ENCODE measurements at places on chromosomes 2 and 18.

DNA sequence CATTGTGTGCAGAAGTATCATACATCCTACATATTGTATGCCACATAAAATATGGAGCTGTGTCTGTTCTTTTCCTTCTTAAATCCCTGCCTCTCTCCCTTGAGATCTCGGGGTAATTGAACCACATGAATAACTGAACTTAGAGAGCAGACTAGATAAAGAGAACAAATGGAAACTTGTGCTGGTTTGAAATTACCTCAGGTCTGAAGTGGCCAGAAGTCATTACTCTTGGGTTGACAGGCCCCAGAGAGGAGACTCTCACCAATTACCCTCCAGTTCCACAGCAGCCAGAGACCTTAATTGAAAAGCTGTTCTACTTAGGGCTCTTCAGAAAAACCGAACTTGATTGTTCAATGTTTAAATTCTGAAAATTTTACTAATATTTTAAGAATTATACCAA is 5.0 kb upstream of the ADAM17 start:
- no peak for DNase-seq

GRCh38 chr2:170820757-170821530 is 4.3 kb downstream of the GAD1 start:
- DNase-seq, result no peak

DNA sequence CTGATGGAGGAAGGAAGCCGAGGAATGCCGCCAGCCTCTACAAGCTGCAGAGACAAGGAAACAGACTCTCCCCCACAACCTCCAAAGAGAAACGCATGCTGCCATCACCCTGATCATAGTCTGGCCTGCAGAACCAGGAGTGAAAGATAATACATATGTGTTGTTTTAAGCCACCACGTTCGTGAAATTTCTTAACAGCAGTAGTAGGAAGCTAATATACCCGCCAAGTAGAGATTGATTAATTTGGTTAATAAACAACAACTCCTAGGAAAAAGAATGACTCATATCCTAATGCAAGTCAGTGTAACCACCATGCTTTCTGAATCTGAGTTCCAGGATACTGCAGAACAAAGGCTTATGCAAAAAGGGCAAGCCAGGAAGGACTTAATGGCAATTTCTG is 36.6 kb downstream of the LONRF2 start:
- DNase-seq, result no peak

- DNase-seq, result no peak
These were observed 21.2 kb upstream of the ASXL3 start for GRCh38 chr18:33556846-33557245.

DNA sequence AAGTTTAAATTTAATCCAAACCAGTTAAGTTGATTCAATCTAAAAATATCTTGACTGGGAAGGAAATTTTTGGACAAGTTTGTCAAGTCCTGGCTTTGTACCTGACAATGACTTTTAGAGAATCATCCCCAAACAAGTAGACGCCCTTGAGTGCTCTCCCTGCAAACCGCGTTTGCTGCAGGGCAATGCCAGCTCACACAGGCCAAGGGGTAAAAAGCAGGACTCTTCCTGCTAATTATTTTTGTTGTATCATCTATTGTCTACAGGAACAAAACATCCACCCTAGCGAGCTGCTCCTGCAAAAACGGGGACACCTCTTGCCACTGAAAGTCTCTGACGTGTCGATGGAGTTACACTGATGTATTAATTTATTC is 10.9 kb downstream of the ID2 start:
- no peak for DNase-seq

- DNase-seq, result no peak
These were observed 70.2 kb upstream of the ID2 start for GRCh38 chr2:8611700-8612099.

Measured in activated naive CD4-positive, alpha-beta T cell (primary cell).